ENCODE measurements at places on chromosomes 4 and X.
A peak's percentile ranks its signal among the peaks of the same experiment; 100 is the strongest.

DNA sequence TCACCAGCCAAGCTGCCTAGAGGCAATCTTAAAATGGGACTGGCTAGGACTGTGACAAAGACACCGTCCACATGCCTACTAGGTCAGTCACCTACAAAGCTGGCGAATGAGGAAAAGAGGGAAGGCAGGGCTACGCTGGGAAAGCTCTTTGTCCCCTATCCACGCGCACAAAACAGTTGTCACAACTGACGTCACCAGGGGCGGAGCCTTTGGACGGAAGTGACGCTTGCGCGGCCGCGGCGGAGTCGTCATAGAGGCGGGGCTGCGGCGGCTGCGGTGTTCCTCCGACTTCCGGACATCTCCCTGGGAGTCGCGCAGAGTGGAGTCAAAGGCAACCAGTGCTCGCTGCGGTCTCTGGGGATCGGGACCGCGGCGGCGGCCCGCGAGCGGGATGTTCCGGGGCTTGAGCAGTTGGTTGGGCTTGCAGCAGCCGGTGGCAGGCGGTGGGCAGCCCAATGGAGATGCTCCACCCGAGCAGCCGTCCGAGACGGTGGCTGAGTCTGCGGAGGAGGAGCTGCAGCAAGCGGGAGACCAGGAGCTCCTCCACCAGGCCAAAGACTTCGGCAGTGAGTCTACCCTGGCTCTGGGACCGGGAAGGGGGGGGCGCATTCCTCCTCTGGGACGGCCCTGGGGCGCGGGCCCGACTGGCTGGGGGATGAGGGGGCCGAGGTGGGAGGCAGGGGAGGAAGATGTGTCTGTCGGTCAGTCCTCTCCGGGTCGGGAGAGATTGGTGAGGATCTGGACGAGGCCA is at the start of gene SYAP1:
Gene SYAP1, plus strand, starts transcription at position 279 of the 751 bp plus-strand sequence. Its CDS starts 113 bp downstream, at position 392.
- DNase-seq, result peak; percentile 98

DNA sequence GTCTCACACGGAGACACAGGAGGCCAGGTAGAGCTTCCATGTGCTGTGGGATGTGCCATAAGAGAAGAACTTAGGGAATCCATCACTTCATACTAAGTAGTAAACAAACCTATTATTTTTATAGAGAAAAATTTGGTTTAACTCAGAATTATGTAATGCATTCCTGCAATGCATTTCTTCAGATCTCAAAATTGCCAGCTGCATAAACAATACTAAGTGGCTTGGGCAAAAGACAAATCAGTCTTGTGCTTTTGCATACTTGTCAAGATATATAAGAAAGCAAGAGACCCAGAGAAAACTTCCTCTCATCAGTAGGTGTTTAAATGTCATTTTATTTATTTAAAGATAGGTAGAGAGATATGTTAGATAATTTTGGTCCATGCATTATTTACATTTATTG is 382.1 kb upstream of the CTSO start:
- no peak for DNase-seq

DNA sequence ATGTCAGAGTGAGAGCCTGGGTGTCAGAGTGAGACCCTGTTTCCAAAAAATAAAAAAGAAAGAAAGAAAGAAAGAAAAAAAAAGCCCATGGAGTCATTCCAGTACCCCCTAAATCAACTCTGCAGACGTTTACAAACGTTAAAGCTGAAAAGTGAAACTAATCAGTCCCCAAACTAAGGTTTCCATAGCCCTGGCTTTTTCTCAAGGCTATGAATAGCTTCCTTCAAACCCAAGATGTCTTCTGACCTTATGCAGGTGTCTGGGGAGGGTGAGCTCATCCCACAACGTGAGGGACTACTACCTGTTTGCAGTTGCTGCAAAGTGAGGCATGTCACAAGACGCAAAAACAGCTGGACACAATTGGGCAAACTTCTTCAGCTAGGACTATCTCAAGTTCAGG is 144.0 kb downstream of the SH3KBP1 start:
- DNase-seq, result no peak

DNA sequence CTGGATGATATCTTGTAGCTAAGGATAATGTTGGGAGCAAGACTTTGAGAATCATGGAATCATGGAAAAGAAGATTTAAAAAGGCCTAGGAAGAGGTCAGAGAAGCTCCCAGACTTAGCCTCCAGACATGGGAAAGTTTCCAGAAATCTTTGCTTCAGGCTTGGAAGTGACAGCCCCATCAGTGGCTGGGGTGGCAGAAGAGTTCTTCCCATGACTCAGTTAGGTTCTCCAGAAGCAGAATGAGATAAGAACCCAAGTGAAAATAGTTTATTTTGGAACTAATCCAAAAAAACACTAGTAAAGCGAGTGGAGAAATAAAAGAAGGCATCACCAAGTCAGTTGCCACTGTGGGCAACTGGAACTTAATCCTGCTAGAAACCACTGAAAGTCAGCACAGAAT is 506.9 kb downstream of the MID1IP1 start:
- no peak for DNase-seq

- no peak for DNase-seq
Measured at GRCh38 chrX:153902385-153902784, 2.1 kb upstream of the AVPR2 start.

- DNase-seq, result no peak
Measured at GRCh38 chr4:575281-576141, 584 bp downstream of the TMEM271 start.

DNA sequence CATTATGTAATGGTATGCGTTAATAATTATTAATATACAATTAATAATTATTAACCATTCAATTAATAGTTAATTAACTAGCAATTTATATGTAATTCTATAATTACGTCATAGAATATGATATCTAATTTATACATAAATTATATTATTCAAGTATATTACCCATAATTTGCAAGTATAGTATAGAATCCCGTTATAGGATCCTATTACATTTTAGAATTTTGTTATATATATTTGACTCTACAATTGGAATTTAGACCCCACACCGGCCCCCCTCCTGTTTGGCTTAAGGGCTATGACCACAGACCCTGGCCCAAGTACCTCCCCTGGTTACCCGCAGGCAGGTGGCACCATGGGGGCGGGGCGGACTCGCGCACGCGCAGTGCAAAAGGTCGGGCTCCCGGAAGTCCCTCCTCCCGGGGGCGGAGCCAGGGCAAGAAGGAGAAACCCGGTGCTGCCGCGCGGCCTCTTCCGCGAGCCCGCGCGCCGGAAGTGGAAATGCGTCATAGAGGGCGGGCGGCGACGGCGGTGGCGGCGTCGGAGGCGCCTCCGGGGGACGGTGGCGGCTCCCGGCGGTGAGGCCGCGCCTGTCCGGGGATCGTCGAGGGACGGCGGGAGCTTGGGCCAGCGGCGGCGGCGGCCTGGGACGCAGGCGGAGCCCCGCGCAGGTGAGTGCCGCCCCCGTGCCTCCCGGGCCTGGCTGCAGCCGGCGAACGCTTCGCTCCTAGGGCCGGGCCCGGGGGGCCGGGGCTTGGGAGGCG is at the start of gene AKAP17A:
Gene AKAP17A, plus strand, starts transcription at position 503 of the 761 bp plus-strand sequence. CDS start 1,859 bp downstream, outside the sequence.
- DNase-seq, result peak; percentile 94
